Psoas muscle (tissue), 8 donors: ENCODE measurements at places on chromosomes 16 and 17. TPM values are rescaled to one million over a fixed set of nuclear protein-coding genes. Genes with fewer than 3 reads are reported as not detected.

Gene CLDN6
- total RNA-seq, result not detected

Gene PRR35
- not detected for total RNA-seq

Gene KRT33B
- total RNA-seq, result not detected

Gene CEP131
- 7.8 TPM for total RNA-seq

Gene PAGR1
- 14.2 TPM for total RNA-seq

Gene ABR
- 18.1 TPM for total RNA-seq

Gene ETV4
- 0.22 TPM for total RNA-seq

Gene ELMO3
- 0.26 TPM for total RNA-seq

Gene ZNF689
- 3.4 TPM for total RNA-seq

Gene PDILT
- total RNA-seq, result not detected

DNA sequence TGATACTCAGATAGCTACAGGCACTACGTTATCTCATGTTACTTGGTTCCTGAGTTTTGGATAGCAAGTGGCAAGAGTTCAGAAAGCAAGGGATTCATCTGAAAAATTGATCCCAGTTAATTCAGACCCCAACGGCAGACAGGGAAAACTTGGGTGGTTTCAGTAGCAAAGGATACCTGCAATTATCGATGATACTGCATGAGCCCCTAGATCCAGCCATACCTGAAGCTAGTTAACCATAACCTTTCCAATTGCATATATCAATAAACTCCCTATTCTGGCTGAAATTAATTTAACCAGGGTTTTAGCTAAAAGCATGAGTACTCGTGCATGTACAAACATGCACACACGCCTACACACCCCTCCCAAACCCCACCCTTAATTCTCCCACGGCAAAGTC lies 4.3 kb downstream of the KNOP1 start:
- DNase-seq, result no peak

DNA sequence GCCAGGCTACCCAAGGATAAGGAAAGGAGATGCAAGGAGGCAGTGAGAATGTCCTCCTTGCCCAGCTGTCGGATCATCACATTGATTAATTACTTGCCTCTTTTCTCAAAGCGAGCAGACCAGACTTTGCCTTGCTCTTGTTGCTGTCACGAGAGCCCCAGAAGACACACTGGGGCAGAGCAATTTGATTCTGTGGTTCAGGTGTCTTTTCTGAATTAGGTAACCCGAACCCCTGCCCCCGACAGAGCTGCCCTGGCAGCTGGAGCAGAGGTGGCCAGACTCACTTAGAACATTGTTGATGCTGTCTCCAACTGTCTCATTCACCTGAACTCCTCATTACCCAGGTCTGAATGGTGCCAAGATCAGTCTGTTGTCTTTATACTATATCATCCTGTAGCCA lies 34.3 kb downstream of the VAT1L start:
- no peak for DNase-seq

- DNase-seq, result no peak
Observed at GRCh38 chr16:16045296-16045695, 95.9 kb downstream of the ABCC1 start.

DNA sequence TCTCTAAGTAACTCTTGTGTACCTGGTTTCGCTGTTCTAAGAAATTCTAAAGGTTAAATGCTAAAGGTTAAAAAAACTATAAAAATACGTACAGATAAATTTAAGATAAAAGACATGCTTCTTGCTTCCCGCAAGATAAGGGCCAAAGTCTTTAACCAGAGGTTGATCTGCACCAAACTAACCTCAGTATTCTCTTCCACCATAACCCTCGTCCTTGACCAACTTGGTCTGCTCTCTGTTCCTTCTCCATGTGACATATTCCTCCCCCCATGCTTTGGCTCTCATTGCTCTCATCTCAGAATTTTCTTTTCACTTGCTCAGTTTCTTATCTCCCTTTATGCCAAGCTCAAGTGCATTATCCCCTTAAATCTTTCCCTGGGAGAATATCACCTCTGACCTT lies 330.5 kb upstream of the ZFHX3 start:
- DNase-seq, result no peak

DNA sequence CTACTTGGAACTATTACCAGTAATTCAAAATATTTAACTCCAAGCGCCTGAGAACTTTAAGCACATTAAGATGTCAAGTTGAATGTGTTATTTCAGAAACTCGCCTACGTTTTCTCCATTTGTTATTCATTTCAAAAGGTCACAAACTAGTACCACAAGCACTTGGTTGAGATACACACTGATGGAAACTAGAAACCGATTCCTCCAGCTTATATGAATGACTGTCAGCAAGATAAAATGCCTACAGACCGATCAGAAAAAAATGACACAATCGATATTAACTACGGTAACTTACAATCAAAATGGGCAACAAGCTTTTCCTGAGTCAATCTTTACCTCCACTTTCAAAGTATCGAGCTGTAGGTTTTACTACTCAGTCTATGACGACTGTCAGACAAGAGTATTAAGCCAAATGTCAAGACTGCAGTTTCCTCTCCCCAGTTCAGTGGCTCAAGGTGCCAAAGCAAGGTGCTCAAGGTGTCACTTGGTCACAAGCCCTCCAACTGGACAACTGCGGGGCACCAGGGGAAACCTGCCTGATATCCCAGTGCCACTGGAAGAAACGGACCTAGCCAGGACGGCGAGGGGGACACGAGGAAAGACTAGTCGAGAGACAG lies 678 bp downstream of the SRP68 start:
- DNase-seq, result no peak

GRCh38 chr17:2051061-2051932 lies 3.6 kb upstream of the HIC1 start:
- peak; percentile 59 for DNase-seq

- DNase-seq, result no peak
Observed at GRCh38 chr17:3915995-3916696, at the start of gene P2RX1. TSS of gene P2RX1 (minus strand) at chr17:3916465. CDS start at chr17:3916225, 240 bp downstream.

DNA sequence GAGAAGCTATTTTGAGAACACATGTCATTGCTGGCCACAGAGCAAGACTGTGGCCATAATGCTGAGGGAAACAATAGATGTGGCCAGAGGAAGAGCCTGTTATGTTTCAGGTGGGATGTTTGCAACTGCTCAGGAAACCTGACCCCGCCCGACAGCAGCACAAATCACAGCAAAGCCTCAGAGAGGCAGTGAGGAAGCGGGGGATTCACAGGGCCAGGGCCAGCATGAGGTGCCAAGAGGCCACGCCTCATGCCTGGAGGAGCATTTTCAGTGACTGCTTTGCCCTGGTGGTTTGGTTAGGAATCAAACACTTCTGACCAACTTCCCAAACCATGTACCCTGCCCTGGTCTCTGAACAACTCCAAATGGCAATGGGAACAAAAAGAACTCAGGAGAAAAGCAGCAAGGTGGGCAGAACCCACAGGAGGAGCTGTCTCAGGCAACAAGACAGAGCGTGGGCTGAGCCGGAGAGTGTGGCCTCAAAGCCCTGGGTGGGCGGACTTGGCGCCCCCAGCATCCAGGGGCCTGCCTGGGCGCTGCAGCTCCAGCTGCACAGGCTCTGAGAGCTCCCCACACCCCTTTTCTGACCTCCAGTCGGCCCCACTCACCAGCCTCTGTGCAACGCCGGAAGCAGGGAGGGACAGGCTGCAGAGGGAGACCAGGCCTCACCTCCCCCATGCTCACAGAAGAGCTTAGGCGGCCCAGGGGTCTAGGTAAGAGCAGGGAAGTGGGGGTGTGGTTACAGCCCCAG lies 20.6 kb downstream of the HIC1 start:
- DNase-seq, result peak; percentile 59

DNA sequence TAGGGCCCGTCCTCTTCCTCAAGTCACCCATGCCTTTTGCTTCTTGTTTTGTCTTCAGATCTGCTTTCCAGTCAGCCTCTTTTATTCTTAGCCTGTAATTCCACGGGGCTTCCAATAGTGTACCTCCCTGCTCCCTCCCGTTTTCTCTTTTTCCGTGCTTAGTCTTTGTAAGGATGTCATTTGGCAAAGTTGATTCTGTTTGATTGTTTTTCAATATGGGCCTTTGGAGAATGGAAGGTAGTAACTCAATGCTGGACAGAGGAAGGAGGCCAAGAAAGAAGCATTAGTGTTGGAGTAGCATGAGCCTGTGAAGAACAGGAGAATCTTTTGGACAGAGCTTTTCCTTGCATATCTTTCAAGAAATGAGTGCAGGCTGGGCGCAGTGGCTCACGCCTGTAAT lies 6.5 kb downstream of the WWP2 start:
- DNase-seq, result no peak

GRCh38 chr16:12449795-12450194 lies 353.9 kb downstream of the CPPED1 start:
- DNase-seq, result no peak

GRCh38 chr16:85902366-85903155 lies 3.6 kb downstream of the IRF8 start:
- DNase-seq, result no peak

GRCh38 chr16:81524382-81524781 lies 79.8 kb downstream of the CMIP start:
- DNase-seq, result no peak

DNA sequence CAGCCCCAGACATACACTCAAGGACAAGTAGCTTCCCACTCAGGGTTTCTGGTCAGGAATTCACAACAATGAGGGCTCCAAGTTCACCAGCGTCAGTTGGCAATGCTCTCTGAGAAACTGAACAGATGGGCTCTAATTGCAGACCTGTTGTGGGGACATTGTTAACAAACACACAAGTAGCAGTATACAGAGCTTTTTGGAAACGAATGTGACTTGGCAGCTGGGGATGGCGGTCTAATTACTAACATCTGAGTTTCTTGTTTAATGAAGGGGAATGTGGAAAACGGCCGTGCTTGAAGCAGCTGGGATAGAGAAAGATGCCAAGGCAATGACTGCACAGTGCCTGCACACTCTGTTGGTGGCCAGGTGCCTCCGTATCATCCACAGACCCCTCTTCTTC lies 316.1 kb upstream of the IRX3 start:
- no peak for DNase-seq

DNA sequence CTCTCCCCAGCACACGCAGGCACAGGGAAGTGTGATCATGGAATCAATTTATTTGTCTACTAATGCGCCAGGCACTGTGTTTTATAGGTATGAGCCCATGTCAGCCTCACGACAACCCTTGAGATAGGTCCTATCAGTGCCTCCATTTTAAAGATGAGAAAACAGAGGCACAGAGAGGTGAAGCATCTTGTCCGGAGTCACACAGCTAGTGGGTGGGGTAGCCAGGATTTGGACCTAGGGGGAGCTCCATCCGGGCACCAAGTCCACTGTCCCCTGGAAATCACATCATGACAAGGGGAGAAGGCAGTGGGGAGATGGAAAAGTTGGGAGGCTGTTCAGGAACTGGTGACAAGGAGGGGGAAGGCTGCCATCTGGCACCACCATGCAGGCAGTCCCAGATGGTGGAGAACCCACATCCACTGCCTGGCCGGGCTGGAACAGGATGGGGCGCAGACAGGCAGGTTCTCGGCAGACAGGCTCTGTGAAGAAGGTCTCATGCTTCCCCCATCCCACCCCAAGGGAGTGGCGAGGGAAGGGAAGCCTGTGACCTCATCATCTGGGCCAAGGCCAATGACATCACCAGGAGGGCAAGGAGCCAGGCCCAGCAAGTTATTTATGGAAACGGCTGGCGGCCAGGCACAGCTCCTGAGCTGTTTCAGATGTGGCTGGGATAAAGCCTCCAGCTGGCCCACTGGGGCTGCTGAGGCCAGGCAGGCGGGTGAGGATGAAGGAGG lies 126.0 kb upstream of the SDK2 start:
- DNase-seq, result peak; percentile 76

DNA sequence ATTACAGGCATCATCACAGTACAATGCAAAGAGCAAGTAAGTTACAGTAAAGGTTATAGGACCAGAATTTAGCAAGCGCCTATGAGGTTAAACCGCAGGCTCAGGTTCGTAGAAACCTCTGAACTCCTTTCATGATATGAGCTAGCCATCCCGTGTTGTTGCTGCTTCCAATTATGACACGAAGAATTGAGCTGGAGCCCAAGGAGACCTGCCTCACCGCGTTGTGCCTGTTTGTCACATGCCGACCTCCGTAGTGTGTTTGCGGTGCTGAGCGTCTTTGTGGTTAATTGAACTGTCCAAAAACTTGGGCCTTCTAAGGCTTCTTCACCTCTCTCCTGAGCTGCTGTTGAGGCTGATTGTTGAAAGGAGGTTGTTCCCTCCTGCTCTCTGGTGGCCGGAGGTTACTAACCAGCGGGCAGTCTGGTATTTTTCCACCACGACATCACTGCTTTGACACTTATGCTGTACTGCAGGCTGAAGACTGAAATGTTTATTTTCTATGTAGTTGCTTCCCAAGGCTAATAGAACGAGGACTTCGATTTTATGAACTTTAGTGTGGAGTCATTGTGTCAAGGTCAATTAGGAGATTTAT lies 67.5 kb downstream of the SEC14L1 start:
- no peak for DNase-seq

DNA sequence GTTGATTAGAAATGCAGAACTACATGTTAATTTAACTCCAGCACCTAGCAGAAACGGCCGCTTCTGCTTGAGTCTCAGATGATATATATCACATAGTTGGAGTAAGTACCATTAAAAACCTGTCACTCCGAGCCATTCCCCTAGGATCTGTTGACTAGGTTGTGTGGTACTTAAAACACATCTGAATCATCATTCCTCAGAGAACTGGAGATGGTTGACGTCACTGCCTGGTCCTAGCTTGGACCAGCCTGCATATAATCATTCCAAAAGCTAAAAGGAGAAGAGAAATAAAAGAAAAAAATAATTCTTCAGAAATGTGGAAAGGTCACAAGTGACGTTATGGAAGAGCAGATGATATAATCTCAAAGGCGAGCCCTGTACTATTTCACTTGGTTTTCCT lies 31.3 kb upstream of the RASL10B start:
- DNase-seq, result no peak

- DNase-seq, result no peak
Observed at GRCh38 chr17:44548376-44549230, 8.7 kb upstream of the FZD2 start.

GRCh38 chr16:73126525-73126853 lies 78.6 kb upstream of the ZFHX3 start:
- peak; percentile 73 for DNase-seq

DNA sequence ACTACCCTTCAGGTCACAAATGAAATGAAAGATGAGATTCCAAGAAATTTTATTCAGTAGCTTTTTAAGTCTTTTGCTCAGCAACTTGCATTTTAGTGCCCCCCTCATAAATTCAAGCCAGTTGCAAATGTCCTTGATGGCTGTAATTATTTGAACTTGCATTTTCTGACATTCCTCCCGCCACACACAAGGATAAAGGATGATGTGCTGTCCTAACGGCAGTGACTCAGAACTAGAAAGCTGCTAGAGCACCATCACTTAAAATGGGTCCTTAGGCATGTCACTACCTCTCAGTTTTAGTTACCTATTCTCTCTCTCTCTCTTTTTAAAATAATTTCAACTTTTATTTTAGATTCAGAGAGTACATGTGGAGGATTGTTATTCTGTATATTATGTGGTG lies 306.7 kb downstream of the CNTNAP4 start:
- no peak for DNase-seq
